CD4-positive, alpha-beta T cell (primary cell): ENCODE measurements at places on chromosomes 4 and X.

DNA sequence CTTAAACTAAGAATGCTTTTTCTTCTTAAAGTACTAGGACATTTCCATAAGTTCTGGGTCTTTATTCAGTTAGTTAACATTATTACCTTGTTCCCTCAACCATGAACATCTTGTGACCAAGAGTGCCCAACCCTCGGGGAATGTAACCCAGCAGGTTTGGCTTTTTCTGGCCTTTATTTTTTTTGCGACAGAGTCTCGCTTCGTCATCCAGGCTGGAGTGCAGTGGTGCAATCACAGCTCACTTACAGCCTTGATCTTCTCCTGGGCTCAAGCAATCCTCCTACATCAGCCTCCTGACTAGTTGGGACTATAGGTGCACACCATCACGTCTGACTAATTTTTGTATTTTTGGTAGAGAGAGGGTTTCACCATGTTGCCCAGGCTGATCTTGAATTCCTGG is 65.1 kb downstream of the USP11 start:
- H3K27me3 ChIP-seq = no peaks in the 10 kb centered on the region
- no peak overlapping the region for H3K27ac ChIP-seq
- no peak overlapping the region for H3K4me3 ChIP-seq
- DNase-seq = no peak
- no peaks in the 10 kb centered on the region for H3K4me1 ChIP-seq

GRCh38 chr4:48031802-48032525 is 15.4 kb downstream of the NIPAL1 start:
- H3K4me3 ChIP-seq = no peak overlapping the region
- no peaks in the 10 kb centered on the region for H3K36me3 ChIP-seq
- no peaks in the 10 kb centered on the region for H3K27me3 ChIP-seq

- H3K36me3 ChIP-seq = peaks cover 15% of the 10 kb centered on the region
- no peak for DNase-seq
- no peak overlapping the region for H3K27ac ChIP-seq
- no peaks in the 10 kb centered on the region for H3K4me1 ChIP-seq
Measured at GRCh38 chr4:123093236-123093635, 170.8 kb upstream of the NUDT6 start.

DNA sequence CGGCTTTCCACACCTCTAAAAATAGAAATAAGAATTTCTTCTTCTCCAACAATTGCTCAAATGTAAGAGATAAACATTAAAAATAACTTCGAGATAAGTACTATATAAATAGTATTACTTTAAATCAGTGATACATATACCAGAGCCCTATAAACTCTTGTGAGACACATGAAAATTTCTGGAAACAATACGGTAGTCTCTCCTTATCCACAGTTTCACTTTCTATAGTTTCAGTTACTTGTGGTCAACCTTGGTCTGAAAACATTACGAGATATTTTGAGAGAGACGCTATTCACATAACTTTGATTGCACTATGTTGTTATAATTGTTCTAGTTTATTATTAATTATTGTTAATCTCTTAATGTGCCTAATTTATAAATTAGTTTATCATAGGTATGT is 101.5 kb upstream of the CXXC4 start:
- H3K4me3 ChIP-seq = no peak overlapping the region
- no peak overlapping the region for H3K27ac ChIP-seq
- no peaks in the 10 kb centered on the region for H3K27me3 ChIP-seq
- no peaks in the 10 kb centered on the region for H3K4me1 ChIP-seq
- no peaks in the 10 kb centered on the region for H3K36me3 ChIP-seq
- DNase-seq = no peak

GRCh38 chrX:19954335-19955096 is 36.3 kb downstream of the BCLAF3 start:
- peaks cover 8% of the 10 kb centered on the region for H3K36me3 ChIP-seq
- no peaks in the 10 kb centered on the region for H3K4me1 ChIP-seq
- DNase-seq = no peak
- no peak overlapping the region for H3K4me3 ChIP-seq
- H3K27ac ChIP-seq = no peak overlapping the region

GRCh38 chr4:180336494-180337090 is 1906.6 kb upstream of the TENM3 start:
- DNase-seq = no peak
- no peaks in the 10 kb centered on the region for H3K27me3 ChIP-seq
- H3K27ac ChIP-seq = no peak overlapping the region
- H3K36me3 ChIP-seq = no peaks in the 10 kb centered on the region
- no peak overlapping the region for H3K4me3 ChIP-seq

GRCh38 chr4:3791910-3792542 is 25.8 kb downstream of the ADRA2C start:
- no peak overlapping the region for H3K4me3 ChIP-seq
- H3K36me3 ChIP-seq = no peaks in the 10 kb centered on the region
- H3K27ac ChIP-seq = no peak overlapping the region
- H3K4me1 ChIP-seq = no peaks in the 10 kb centered on the region

DNA sequence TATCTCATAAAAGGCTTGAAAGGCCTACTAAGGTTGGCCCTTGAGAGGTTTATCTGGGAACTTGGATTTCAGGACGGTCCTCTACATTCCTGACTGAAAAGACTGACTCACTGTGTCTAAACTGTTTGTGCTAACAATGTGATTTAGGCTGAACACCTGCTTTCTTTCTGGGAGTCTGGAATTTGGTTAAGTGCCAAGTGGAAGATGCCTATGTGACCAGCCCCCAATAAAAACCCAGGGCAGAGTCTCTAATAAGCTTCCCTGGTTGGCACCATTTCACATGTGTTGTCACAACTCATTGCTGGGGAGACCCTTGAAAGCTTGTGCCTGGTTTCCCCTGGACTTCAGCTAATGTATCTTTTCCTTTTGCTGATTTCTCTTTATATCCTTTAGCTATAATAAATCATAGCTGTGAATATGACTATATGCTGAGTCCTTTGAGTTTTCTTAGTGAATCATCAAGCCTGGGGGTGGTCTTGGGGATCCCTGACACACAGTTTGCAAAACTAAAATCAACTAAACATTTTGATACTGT is 55.1 kb downstream of the GPR82 start:
- H3K36me3 ChIP-seq = peaks cover 6% of the 10 kb centered on the region
- H3K4me3 ChIP-seq = no peak overlapping the region
- H3K27me3 ChIP-seq = no peaks in the 10 kb centered on the region
- no peak for DNase-seq
- H3K27ac ChIP-seq = no peak overlapping the region
- no peaks in the 10 kb centered on the region for H3K4me1 ChIP-seq

- H3K4me3 ChIP-seq = no peak overlapping the region
- H3K27ac ChIP-seq = no peak overlapping the region
- no peaks in the 10 kb centered on the region for H3K27me3 ChIP-seq
- no peaks in the 10 kb centered on the region for H3K4me1 ChIP-seq
- H3K36me3 ChIP-seq = no peaks in the 10 kb centered on the region
Measured at GRCh38 chr4:22634541-22635181, 58.1 kb upstream of the GBA3 start.

GRCh38 chr4:3426465-3427133 is 15.2 kb upstream of the HGFAC start:
- no peaks in the 10 kb centered on the region for H3K4me1 ChIP-seq
- DNase-seq = no peak
- no peaks in the 10 kb centered on the region for H3K36me3 ChIP-seq
- no peak overlapping the region for H3K27ac ChIP-seq
- H3K4me3 ChIP-seq = no peak overlapping the region

GRCh38 chr4:18014269-18014668 is 7.3 kb downstream of the LCORL start:
- H3K27ac ChIP-seq = no peak overlapping the region
- no peaks in the 10 kb centered on the region for H3K27me3 ChIP-seq
- DNase-seq = no peak

GRCh38 chr4:80610845-80611677 is 275.5 kb downstream of the CFAP299 start:
- H3K36me3 ChIP-seq = no peaks in the 10 kb centered on the region
- no peak overlapping the region for H3K27ac ChIP-seq
- H3K4me1 ChIP-seq = no peaks in the 10 kb centered on the region

GRCh38 chr4:41935652-41936021 is 408 bp downstream of the TMEM33 start:
- H3K36me3 ChIP-seq = peaks cover 26% of the 10 kb centered on the region
- H3K27me3 ChIP-seq = no peaks in the 10 kb centered on the region
- peak overlapping the region; percentile 85 for H3K4me3 ChIP-seq

DNA sequence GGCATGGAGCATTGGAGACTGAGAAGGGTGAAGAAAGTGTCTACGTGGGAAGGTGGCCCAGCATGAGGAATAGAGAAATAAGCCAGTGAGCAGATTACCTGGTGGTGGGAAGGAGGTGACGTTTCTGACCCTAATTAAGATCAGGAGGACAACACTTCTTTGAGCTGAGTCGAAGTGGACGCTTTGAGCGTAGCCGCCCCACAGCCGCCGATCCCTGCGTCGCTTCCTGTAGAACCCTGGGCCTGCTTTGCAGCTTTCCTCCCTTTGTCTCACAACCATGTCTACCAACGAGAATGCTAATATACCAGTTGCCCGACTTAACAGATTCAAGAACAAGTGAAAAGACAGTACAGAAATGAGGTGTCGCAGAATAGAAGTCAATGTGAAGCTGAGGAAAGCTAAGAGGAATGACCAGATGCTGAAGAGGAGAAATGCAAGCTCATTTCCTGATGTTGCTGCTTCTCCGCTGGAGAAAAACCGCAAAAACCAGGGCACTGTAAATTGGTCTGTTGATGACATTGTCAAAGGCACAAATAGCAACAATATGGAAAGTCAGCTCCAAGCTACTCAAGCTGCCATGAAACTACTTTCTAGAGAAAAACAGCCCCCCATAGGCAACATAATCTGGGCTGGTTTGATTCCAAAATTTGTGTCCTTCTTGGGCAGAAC is 6.4 kb upstream of the ANTXR2 start:
- no peaks in the 10 kb centered on the region for H3K36me3 ChIP-seq
- no peak overlapping the region for H3K27ac ChIP-seq
- no peak overlapping the region for H3K4me3 ChIP-seq
- no peak for DNase-seq

DNA sequence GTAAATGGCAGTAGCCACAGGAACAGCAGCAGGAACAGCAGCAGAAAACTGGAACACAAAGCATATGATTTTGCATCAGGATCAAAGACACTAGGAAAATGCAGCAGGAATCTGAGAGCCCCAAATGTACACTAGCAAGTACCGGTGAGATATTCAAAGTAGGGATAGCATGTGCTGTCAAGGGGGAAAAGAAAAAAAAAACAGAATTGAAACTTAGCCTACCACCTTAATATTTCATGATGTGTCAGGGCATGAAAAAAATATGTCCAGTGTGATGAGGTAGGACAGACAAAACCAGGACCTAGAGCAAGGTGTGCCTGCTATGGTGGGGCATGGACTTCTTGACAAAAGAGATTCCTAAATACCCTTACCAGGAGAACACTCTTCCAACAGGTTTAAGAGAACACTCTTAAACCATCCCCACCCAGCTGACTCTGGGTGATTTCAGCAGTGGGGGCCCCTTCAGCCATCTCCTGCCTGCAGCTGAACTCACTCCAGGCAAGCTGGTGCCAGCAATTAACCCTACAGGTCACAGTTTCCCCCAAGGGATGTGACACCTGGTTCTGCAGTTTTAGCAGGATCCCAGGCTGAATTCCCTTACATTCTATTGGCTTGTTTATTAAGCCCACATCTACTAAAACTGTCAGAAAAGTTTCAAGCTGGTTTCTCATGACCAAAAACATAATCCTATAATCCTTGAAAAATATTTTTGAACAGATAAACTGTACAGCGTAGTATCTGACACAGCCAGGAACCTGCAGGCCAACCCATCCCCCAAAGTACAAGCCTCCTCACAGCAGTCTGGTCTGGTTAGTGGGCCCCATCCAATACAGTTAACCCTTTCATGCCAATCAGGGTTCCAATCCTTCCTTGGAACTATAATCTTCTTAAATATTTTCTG is 62.9 kb upstream of the FMR1 start:
- H3K4me1 ChIP-seq = no peaks in the 10 kb centered on the region
- H3K27ac ChIP-seq = no peak overlapping the region
- no peak overlapping the region for H3K4me3 ChIP-seq
- no peaks in the 10 kb centered on the region for H3K27me3 ChIP-seq

- no peak overlapping the region for H3K4me3 ChIP-seq
- H3K27me3 ChIP-seq = no peaks in the 10 kb centered on the region
- H3K27ac ChIP-seq = no peak overlapping the region
- H3K36me3 ChIP-seq = no peaks in the 10 kb centered on the region
Measured at GRCh38 chr4:154973244-154974035, 192.4 kb downstream of the RBM46 start.

GRCh38 chrX:29666366-29666765 is 549.0 kb upstream of the MAGEB2 start:
- no peaks in the 10 kb centered on the region for H3K27me3 ChIP-seq
- no peaks in the 10 kb centered on the region for H3K4me1 ChIP-seq
- H3K27ac ChIP-seq = no peak overlapping the region
- H3K4me3 ChIP-seq = no peak overlapping the region
- no peaks in the 10 kb centered on the region for H3K36me3 ChIP-seq

DNA sequence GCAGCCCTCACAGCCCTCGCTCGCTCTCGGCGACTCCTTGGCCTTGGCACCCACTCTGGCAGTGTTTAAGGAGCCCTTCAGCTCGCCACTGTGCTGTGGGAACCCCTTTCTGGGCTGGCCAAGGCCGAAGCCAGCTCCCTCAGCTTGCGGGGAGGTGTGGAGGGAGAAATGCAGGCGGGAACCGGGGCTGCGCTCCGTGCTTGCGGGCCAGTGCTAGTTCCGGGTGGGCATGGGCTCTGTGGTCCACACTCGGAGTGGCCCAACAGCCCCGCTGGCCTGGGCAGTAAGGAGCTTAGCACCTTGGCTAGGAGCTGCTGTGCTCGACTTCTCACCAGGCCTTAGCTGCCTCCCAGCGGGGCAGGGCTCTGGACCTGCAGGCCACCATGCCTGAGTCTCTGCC is 192.6 kb downstream of the COX18 start:
- H3K27ac ChIP-seq = no peak overlapping the region
- no peak for DNase-seq
- no peaks in the 10 kb centered on the region for H3K4me1 ChIP-seq
- no peaks in the 10 kb centered on the region for H3K27me3 ChIP-seq
- H3K4me3 ChIP-seq = no peak overlapping the region
- no peaks in the 10 kb centered on the region for H3K36me3 ChIP-seq

- no peak overlapping the region for H3K27ac ChIP-seq
- H3K4me3 ChIP-seq = no peak overlapping the region
- H3K36me3 ChIP-seq = no peaks in the 10 kb centered on the region
- no peaks in the 10 kb centered on the region for H3K4me1 ChIP-seq
Measured at GRCh38 chrX:107541244-107541643, 87.1 kb upstream of the PRPS1 start.
